ENCODE measurements at places on chromosomes 5 and 9.

GRCh38 chr5:69300537-69301203, 31.9 kb downstream of the CCDC125 start:
- no peak for DNase-seq

- no peak for DNase-seq
These were observed 173.7 kb downstream of the CARTPT start for GRCh38 chr5:71892641-71893365.

DNA sequence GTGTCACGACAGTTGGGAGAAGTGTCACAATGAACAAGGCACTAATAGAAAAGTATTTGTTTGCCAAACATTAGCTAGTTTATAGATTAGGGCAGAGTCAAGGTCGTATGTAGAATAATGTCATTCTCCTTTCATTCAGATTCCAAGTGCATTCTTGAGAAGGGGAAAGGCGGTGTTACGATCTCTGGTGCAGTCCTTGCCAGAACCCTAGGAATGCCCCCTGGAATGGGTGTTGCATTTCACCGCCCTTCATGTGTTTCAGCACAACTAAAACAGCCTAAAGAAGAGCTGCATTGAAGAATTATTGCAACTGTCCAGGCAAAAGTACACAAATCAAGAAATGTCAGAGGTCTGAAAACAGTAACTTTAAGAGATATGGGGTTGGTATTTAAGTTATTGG, 721.0 kb upstream of the WWC1 start:
- no peak for DNase-seq

GRCh38 chr9:129177791-129178567, at the start of gene IER5L:
IER5L (minus strand) TSS chr9:129178261; CDS start chr9:129178052, 209 bp downstream.
- peak; percentile 91 for DNase-seq

DNA sequence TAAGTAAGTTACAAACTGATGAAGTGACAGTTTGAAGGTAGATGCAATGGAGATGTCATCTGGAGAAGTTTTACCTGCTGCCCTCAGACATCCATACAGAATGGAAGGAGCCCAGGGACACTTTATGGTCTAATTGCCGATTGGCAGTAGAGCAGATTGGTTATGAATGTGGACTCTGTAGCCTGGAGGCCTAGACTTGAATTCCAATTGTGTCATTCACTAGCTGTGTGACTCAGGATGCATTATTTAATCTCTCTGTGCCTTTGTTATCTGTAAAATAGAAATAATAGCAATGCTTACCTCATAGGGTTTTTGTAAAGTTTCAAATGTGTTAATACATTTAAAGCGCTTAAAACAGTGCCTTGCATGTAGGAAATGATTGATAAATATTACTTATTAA, 5.2 kb upstream of the TCERG1 start:
- no peak for DNase-seq

DNA sequence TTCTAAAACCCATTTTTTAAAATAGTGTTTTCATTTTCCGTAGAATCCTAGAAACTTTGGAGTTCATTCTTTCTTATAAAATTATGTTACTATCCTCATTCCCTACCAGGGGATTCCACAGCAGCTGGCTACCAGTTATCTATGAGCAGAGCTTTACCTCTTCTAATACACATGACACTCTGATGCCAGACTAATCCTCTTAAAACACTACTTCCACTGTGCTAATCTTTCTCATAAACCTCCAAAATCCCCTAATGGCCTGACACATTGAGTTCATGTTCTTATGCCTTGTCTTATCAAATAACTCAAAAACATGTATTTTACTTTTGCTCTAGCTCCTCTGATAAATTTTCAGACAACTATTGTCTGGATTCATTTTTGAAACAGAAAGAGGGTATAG, 633.6 kb upstream of the FTMT start:
- DNase-seq = no peak

GRCh38 chr5:31470608-31471007, 61.3 kb downstream of the DROSHA start:
- DNase-seq = no peak

DNA sequence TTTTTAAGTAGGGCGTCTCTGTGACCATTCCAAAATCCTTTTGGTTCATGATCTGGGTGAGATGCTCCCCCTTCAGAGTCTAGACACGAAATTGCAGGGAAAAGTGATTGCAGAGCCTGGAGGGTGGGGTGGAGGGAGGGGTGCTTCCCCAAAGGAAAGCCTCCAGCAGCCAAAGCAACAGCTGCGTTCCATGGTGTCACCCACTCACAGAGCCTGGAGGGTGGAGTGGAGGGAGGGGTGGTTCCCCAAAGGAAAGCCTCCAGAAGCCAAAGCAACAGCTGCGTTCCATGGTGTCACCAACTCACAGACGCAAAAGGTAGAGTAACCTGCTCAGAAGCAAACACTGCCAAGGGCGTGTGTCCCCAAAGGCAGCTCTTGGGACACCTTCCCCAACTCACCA, 22.6 kb downstream of the SLC6A18 start:
- no peak for DNase-seq

DNA sequence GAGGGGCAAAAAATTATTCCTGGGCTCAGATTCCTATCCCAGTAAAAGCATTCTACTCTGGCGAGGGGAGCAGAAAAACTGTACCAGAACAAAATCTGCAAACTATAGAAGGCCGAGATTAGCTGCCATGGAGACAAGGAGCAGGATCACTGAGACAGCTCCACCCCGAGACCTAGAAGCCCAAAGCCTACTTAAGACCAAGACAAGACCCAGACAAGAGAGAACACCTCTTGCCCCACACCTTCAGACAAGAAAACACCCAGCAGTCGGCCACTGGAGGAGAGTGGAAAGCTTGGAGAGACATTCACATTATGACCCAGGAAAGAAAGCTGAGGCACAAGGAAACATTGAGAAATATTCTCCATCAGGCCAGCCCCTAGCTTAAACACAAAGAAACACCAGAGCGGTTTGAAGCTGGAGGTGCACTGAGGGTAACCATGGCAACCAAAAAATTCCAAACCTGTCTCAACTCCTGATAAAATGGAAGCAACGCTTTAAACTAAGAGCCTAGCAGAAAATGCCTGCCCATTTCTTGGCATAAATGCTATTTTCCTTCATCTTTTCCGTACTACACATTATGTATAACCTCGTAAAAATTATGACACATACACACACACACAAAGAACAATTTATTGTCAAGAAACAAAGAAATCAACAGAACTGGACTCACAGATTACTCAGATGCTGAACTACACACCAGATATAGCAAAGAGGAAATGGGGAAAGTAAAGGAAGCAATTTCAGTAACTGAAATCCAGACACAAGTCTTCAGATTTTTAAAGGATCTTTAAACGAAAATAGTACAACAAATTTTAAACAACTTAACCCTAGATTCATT, 53.8 kb upstream of the FTMT start:
- no peak for DNase-seq

DNA sequence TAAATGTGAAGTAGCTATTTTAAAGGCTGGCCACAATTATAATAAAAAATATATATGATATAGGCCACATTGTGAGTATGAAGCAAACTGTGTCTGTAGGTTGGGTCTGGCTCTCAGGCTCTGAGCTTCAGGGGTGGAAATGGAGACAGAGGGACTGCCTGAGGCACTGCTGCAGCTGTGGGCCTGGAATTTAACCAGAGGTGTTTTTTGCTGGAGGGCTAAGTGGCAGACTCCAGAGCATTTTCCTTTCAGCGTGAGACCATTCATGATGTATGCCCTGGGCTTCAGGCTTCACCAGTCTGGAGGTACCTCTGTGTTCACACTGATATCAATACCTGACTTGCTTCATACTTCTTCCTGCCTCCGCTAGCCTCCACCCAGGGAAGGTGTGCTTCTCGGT, 64.9 kb upstream of the IL12B start:
- DNase-seq = no peak

DNA sequence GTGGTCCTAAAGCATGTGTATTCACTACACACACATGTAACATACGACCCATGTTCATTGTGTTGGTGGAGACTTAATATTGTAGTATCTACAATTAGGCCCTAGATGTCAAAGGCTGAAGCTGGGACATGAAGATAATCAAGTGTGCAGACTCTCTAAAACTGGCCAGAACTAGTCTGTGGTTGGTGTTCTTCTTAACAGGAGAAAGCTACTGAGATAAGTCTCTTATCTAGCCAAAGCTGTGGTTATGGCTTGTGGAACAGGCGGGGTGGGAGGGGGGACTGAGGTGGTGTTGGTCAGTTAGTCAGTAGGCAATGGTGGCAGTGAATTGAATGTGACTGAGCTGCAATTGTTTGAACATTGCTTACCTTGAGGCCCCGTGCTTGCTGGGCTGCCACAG, 112.7 kb upstream of the SLC24A2 start:
- DNase-seq = no peak

DNA sequence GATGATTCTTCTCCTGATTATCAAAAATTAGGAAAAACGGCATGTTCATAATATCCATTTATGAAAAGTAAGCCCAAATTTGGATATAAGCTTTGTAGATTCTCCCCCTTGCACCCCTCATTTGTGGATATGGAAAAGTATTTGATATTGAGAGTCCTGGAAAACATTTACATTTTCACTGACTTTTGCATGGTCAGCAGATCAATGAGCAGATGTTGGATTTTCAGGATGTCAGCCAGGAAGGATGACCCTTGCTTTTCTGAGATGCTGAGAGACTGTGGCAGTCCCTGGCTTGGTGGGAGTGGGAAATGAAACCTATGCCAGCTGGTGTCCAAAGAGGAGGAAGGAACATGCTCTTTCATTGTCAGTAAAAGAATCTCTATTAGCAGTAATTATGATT, 410.8 kb downstream of the DMAC1 start:
- DNase-seq = no peak

GRCh38 chr5:57662991-57663390, 180.4 kb upstream of the ACTBL2 start:
- no peak for DNase-seq

DNA sequence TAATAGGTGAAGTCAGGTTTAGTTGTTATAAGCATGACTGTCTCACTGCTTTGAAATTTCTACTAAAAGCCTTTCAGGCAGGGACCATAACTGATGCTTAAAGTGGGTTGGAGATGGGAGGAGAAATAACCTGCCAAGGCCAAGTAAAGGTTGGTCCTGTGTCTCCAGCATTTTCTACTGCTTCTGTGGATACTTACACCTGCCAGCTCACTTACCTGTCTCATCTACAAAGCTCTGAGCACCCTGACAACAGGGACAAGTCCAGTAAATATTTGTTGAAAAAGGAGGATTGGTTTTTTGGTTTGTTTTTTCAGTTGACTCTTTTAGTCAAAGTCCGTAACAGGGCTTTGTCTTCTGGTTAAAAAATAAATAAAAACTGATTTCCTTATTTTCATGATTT, 38.6 kb downstream of the GRAMD2B start:
- DNase-seq = no peak

DNA sequence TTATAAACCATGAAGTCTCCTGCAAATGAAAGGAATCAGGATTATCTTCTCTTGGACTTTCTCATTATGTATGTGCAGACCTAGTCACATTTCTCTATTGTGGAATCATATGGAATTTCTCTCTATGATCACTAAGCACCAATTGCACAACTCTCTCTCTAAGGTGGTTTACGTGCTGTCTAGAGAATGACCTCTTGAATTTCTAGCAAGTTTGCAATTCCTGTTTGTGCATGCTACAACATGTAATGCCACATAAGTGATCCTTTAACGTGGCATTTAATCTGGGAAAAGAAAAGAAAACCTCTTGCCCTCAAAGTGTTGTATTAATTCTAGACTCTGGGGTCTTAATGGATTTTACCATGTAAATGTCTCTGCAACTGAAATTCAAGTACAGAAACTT, 5.0 kb upstream of the PPP2R2B start:
- no peak for DNase-seq

DNA sequence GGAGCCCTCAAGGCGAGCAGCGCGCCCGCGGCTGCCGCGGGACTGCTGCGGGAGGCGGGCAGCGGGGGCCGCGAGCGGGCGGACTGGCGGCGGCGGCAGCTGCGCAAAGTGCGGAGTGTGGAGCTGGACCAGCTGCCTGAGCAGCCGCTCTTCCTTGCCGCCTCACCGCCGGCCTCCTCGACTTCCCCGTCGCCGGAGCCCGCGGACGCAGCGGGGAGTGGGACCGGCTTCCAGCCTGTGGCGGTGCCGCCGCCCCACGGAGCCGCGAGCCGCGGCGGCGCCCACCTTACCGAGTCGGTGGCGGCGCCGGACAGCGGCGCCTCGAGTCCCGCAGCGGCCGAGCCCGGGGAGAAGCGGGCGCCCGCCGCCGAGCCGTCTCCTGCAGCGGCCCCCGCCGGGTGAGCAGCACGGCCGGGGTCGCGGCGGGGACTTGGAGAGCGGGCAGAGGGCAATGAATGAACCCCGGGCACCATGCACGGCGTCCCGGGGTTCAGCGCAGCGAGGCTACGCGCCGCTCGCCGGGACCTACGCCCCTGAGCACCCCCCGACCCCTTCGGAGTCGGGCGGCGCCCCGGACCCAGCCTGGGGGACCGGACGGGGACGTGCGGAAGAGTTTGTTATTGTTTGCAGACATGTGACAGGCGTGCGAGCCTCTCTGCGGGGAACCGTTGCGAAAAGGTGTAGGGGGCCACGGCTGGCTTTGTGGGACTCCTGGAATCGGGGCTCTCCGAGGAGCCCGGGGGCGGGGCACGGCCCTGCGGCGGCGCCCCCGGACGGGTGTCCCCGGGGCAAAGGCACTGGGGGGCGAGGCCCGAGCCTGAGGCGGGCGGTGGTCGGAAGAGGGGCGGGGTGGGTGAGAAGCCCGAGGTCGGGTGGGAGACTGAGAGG, 553 bp downstream of the MAP3K1 start:
- DNase-seq = peak; percentile 35

DNA sequence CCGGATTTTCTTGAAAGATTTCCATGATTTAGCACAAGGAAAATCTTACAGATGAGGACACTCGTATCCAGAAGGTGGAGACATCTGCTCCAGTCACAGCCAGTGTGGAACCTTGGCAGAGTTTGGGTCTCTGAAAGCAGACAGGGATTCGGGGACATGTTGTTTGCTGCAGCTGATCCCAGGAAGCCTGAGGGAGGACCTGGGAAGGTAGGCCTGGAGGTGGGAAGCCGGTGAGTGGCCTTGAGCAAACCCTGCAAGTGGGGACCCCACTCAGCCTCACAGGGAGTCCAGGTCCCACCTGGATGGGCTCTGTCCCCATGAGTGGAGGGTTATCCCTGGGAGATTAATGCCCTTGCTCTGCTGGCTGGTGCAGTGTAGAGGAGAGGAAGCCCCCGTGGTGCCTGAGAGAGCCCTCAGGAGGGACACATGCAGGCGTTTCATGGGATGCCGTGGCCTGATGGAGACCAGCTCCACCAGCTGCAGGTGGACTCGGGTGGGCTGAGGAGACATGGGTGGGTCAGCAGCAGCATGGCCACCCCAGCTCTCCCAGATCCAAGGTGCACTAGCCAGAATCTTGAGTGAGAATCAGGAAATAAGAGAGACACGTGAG, 7.8 kb downstream of the MRPS2 start:
- DNase-seq = no peak

GRCh38 chr5:141902015-141902814, 21.5 kb upstream of the DELE1 start:
- no peak for DNase-seq

GRCh38 chr5:158272409-158272808, 413.5 kb upstream of the CLINT1 start:
- DNase-seq = no peak
